ENCODE measurements at places on chromosomes 13 and 19. TPM values are rescaled to one million over a fixed set of nuclear protein-coding genes. Genes with fewer than 3 reads are reported as not detected.

The NDFIP2 gene
- 22.8 TPM for total RNA-seq

The NLRP12 gene
- not detected for total RNA-seq

The RABAC1 gene
- total RNA-seq = 236 TPM

The FAAP24 gene
- total RNA-seq = 13.3 TPM

The LMTK3 gene
- 5.3 TPM for total RNA-seq

The TTC9B gene
- total RNA-seq = 0.29 TPM

The GJB6 gene
- total RNA-seq = not detected

The WDR88 gene
- total RNA-seq = not detected

The ZNF221 gene
- 0.35 TPM for total RNA-seq

The INAFM1 gene
- total RNA-seq = 4.3 TPM

The JOSD2 gene
- total RNA-seq = 81.8 TPM

The REX1BD gene
- 56.4 TPM for total RNA-seq

The ZNF468 gene
- 0.47 TPM for total RNA-seq

The HIPK4 gene
- 0.18 TPM for total RNA-seq

The MARK4 gene
- 7.1 TPM for total RNA-seq

The CYP4F8 gene
- total RNA-seq = not detected

The KLK8 gene
- not detected for total RNA-seq

The SNRPA gene
- total RNA-seq = 146 TPM

The NLRP9 gene
- not detected for total RNA-seq

The S1PR4 gene
- not detected for total RNA-seq

The BST2 gene
- 0.29 TPM for total RNA-seq

Data from A549 treated with GW870086 at 1 μM for 4 hours (cell line).